T-helper 1 cell (primary cell): ENCODE measurements at places on chromosomes 2 and 18.

DNA sequence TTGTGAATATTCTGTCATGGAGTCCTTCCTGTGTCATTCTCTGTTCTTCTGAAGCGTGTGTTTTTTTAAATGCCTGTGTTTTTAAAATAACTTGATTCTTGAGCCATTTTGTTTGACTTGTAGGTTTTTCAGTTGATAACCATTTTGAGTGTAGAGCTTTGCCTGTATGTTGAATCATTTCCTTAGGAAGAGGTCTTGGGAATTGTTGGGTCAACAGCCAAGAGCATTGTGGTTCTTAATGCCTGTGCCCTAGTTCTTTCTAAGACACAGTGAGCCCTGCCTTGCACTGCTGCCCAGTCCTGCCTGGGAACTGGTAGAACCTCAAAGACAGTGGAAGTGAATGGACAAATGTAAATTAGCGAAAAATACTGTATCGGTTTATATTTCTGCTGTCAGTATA lies 25.9 kb downstream of the RAB12 start:
- DNase-seq, result no peak

GRCh38 chr2:207149249-207150213 lies 16.2 kb downstream of the KLF7 start:
- DNase-seq, result peak; percentile 10

DNA sequence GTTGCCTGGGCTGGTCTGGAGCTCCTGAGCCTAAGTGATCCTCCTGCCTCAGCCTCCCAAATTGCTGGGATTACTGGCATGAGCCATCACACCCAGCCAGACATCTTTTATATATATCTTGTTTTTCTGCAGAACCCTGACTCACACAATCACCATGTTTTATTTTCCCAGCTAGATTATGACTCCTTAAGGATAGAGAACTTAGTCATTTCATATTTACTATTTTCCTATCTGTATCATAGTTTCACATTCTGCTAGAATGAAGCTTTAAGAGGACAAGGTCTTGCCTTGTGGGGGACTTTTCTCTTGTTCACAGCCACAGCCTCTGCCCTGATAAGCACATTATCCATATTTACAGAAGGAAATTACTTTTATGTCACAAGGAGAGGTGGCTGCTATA lies 73.9 kb downstream of the LBH start:
- no peak for DNase-seq

- no peak for DNase-seq
Measured at GRCh38 chr18:49563701-49564517, 2.1 kb downstream of the LIPG start.

DNA sequence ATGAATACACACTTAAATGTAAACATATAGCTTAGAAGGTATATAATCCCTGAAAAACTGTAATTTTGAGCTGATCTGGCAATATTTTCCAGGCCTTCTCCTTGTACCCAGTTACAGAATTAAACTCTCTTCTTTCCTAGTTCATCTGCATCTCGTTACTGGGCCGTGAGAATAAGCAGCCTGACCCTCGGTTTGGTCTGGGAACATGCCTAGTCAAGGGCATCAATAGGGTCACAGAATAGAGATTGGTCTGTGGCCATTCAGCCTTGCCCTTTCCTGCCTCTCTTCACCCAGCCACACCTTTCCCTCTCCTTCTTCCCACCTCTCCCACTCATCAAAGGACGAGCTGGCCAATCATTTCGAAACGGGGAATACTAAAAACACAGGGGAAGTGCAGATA lies 27.3 kb downstream of the SULT1C2 start:
- no peak for DNase-seq

GRCh38 chr2:160581035-160581434 lies 87.4 kb upstream of the RBMS1 start:
- DNase-seq, result no peak

- no peak for DNase-seq
Measured at GRCh38 chr2:233481368-233482142, 85.0 kb downstream of the USP40 start.

DNA sequence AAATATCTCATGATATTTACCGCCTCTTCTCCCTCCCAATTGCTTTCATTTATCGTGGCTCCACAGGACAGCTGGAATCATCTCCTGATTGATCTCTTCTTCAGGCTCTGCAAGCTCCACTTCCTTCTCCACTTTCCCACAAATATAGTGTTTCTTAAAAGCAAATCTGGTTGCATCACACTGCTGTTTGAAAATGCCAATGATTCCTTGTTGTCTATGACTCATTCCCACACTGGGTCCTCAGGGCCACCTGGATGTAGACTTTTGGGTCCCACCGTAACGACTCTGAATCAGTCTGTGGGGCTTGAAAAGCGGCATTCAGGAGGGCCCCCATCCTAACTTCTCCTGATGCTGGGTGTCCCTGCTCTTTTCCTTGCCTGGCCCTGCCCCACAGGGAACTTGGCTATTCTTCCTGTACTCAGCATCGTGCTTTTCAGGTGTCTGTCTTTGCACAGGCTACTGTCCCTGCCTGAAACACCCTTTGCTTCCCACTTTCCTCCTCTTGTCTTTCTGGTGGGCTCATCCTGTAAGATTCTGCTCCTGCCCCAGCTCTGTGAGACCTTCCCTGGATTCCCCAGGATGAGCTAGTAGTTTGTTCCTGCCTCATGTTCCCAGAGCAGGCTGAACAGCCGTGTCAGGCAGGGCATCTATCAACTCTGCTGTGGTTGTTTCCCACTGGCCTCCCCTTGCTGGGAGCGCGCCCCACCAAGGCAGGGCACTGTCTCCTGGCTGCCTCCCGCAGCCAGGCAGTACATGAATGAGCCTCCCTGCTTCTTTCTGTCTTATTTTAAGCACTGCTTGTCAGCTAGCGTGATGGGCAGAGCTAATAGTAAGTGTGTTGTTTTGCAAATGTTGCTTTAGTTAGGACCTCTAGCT lies 111.9 kb downstream of the KCTD1 start:
- no peak for DNase-seq

GRCh38 chr2:147739508-147739907 lies 105.3 kb upstream of the ACVR2A start:
- no peak for DNase-seq

DNA sequence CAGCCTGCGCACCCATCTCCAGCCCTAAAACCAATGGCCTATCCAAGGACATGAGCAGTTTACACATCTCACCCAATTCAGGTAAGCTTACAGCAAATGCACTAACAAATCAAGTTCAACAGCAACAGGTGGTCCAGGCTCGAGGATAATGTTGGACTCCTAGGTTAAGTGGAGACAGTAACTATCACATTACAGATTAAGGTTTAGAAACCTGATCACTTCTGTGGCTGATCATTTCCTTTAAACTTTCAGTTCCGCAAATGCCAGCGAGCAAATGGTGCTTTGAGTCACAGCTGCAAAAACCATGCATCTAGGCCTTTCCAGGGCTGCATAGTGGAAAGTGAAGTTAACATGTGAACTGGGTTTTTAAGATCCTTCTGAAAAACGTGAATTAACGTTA lies 259.4 kb downstream of the GBX2 start:
- no peak for DNase-seq

DNA sequence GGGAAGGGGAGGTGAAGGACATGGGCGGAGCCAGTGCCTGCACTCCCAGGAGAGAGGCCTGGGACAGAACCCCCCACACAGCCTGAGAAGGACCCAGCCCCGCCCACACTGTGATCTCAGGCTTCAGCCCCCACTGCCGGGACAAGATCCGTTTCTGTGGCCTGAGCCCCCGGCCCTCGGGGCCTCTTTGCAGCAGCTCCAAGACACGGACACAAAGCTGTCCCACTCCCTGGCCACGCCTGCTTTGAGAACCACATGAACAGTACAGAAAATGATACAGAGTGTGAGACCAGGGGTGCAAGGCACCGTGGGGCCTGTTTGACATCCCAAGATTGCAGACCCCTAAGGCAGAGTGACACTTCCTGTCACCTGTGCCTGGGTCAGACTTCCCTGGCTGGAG lies 74.5 kb downstream of the TWIST2 start:
- no peak for DNase-seq

DNA sequence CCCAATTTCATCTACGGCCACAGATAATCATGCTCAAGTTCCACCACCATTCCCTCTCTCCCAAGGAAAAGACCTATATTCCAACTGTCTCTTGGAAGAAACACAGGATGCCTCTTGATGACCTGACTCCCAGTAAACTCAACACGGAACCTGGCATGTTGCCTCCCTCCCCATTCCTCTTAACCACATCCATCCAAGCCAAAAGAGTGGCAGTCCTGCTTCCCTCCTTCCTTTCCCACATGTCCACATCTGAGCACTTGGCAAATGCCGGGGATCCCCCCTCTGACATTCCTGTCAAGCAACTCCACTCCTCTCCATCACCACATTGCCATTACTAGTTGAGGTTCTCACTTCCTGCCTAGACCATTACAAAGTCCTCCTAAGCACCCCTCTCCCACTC lies 49.4 kb downstream of the PID1 start:
- no peak for DNase-seq
